Activated CD8-positive, alpha-beta T cell treated with anti-CD3 and anti-CD28 coated beads for 36 hours (primary cell): ENCODE measurements at places on chromosomes 11 and 22. TPM values are rescaled to one million over a fixed set of nuclear protein-coding genes. Genes with fewer than 3 reads are reported as not detected.

DNA sequence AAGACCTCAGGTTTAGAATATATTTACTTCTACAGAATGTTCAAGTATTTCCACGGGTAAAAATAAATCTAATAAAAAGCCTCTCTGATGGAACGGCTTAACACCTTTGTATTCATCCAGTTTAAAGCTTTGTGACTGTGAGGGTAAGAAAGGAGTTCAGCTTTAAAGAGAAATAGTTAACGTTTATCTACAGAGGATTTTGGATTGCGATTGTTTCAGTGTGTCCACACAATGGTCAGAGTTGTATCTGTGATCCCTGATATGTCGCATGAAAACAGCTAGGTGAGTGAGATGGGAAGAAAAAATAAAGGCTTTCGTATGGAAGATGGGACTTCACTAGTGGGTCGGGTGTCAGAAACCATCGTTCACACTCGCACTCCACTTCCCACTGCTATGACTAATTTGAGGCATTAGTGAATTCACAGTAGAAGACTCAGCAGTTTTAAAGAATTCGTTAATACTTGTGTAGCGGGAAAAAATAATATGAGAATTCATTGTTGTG, 1.6 kb downstream of the APLP2 start:
- DNase-seq, result no peak
- H3K36me3 ChIP-seq, result peaks cover 1% of the 10 kb centered on the region
- peaks cover 7% of the 10 kb centered on the region for H3K27me3 ChIP-seq
- no peak overlapping the region for H3K27ac ChIP-seq

DNA sequence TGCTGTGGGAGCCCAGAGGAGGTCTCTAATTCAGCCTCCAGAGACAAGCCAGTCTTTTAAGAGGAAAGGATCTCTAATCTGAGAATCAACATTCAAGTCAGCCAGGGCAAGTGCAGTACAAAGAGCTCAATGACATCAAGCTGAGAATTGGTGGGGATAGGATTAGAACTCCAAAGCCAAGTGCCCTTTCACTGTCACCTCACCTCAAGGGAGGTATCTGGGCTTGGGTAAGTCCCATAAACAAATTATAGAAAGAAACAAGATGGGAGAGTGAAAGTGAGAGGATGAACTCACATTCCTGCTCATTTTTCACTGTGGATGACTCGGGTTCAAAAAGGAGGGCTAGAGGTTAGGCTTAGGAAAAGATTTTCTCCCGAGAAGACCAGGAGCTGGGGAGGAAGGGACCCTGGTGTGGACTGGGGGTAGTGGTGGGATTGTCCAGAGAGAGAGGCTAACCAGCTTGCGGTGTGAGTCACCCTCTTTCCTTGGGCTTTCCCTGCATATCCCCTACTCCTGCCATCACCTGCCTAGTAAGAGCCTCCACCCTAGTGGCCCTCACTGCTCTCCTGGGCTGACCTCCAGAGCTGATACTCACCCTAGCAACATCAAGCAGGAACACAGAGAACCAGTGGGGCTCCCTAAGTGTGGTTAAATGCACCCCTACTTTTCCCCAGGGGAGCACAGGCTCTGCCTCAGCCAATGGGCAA, 70.4 kb downstream of the RRM1 start:
- H3K27me3 ChIP-seq, result no peaks in the 10 kb centered on the region
- no peak overlapping the region for H3K27ac ChIP-seq
- no peaks in the 10 kb centered on the region for H3K4me1 ChIP-seq
- no peak for DNase-seq

GRCh38 chr11:91960770-91961169, 263.8 kb upstream of the FAT3 start:
- DNase-seq, result no peak
- H3K27ac ChIP-seq, result no peak overlapping the region
- no peaks in the 10 kb centered on the region for H3K4me1 ChIP-seq
- H3K36me3 ChIP-seq, result no peaks in the 10 kb centered on the region

- no peak overlapping the region for H3K4me3 ChIP-seq
- no peak overlapping the region for H3K27ac ChIP-seq
- H3K4me1 ChIP-seq, result peaks cover 8% of the 10 kb centered on the region
- no peaks in the 10 kb centered on the region for H3K27me3 ChIP-seq
Observed at GRCh38 chr11:18420067-18420466, 7.9 kb downstream of the LDHC start.

DNA sequence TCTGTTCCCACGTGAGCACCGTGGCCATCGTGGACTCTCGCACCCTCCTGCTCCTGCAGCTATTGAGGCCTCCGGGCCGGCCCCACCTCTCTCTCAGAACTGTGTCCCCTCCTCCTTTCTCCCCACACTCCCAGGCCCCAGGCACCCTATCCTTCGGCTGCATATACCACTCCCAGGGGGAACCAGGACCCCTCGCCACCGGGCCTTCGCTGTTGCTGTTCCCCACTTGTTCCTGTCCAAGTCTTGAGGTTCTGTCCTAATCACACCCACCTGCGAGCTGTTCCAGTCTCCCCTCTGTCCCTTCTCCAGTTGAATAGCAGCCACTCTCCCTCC, 43.0 kb upstream of the CDON start:
- H3K36me3 ChIP-seq, result no peaks in the 10 kb centered on the region
- peaks cover 3% of the 10 kb centered on the region for H3K4me1 ChIP-seq
- H3K27me3 ChIP-seq, result no peaks in the 10 kb centered on the region

GRCh38 chr22:45819305-45819704, 147.7 kb downstream of the ATXN10 start:
- no peaks in the 10 kb centered on the region for H3K27me3 ChIP-seq
- peaks cover 29% of the 10 kb centered on the region for H3K36me3 ChIP-seq
- H3K4me3 ChIP-seq, result no peak overlapping the region
- no peak overlapping the region for H3K27ac ChIP-seq
- no peak for DNase-seq

DNA sequence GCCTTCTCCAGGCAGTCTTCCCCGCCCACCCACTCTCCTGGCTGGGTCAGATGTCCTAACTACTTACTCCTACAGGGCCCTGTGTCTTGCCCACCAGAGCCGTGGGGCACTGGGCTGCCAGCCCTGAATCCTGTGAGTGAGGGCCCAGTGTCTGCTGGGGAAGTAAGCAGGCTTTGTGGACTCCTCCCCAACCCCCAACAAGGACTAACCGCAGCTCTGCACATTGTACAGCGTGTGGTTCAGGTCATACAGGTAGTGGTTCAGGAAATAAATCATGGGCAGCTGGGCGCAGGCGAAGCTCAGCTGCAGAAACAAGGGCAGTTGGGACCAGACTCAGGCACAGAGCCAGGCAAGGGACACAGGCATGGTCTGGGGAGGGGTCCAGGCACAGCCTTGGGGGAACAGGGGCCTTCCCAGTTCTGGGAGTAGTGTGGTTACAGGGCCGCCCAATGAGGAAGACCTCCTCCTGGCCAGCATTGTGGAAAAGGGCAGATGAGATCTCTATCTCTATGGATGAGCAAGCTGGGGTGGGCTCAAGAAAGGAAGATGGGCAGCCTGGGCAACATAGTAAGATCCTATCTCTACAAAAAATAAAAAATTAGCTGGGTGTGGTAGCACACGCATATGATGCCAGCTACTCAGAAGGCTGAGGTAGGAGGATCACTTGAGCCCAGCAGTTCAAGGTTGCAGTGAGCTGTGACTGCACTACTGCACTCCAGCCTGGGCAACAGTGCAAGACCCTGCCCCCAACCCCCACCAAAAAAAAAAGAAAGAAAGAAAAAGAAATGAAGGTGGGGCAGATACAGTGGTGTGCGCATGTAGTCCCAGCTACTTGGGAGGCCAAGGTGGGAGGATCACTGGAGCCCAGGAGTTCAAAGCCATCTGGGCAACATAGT, 5.5 kb downstream of the UNC93B1 start:
- H3K36me3 ChIP-seq, result no peaks in the 10 kb centered on the region
- peaks cover 27% of the 10 kb centered on the region for H3K4me1 ChIP-seq
- peak; percentile 52 for DNase-seq
- H3K4me3 ChIP-seq, result no peak overlapping the region
- H3K27ac ChIP-seq, result no peak overlapping the region
- no peaks in the 10 kb centered on the region for H3K27me3 ChIP-seq

DNA sequence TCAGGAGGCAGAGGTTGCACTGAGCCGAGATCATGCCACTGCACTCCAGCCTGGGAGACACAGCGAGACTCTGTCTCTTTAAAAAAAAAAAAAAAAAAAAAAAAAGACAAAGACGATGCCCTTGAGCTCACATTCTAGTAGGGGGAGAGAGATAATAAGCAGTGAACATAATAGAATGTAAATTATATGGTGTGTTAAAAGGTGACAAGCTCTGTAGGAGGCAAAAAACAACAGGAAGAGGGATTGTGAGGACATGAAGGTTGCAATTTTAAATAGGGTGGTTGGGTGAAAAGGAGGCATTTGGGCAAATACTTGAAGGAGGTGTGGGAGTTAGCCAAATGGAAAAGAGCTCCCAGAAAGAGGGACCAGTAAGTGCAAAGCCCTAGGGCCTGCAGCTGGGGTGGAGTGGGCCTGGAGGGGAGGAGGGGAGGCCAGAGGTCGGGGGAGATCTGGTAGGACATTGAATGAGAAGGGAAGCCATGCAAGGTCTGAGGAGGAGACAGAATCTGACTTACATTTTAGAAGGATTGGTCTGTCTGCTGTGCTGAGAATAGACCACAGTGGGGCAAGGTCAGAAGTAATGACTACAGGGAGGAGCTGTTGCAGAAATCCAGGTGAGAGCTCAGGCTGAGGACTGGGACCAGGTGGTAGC, 26.6 kb downstream of the P2RY2 start:
- H3K27ac ChIP-seq, result no peak overlapping the region
- no peaks in the 10 kb centered on the region for H3K36me3 ChIP-seq
- H3K4me3 ChIP-seq, result no peak overlapping the region

DNAJC4 gene
- total RNA-seq, result 26.1 TPM
